Activated CD4-positive, alpha-beta T cell treated with anti-CD3 and anti-CD28 coated beads for 24 hours (primary cell): ENCODE measurements at places on chromosomes 2 and 18.

GRCh38 chr2:203327901-203328759, at the start of gene ABI2:
TSS of gene ABI2 (plus strand) at chr2:203328394. CDS start at chr2:203328515, 121 bp downstream.
- DNase-seq, result peak; percentile 63

- no peak for DNase-seq
Measured at GRCh38 chr2:223532161-223532560, 70.0 kb downstream of the SCG2 start.

DNA sequence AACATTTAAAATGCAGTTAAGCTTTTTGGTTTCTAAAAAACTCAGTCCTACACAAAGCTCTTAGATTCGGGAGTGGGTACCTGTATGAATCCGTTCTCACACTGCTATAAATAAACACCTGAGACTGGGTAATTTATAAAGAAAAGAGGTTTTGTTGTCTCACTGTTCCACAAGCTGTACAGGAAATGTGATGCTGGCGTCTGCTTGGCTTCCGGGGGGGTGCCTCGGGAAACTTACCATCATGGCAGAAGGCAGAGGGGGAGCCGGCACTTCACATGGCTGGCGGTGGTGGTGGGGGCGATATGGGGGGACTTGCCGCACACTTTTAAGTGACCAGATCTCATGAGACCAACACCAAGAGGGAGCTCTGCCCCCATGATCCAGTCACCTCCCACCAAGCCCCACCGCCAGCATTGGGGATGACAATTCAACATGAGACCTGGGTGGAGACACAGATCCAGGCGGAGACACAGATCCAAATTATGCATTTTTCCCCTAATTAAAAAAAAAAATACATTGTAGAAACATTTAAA, 222.5 kb downstream of the GBX2 start:
- DNase-seq, result no peak

- DNase-seq, result no peak
Measured at GRCh38 chr2:192029089-192029488, 165.6 kb downstream of the TMEFF2 start.

- DNase-seq, result no peak
Measured at GRCh38 chr2:108604196-108604595, 69.9 kb downstream of the LIMS1 start.

DNA sequence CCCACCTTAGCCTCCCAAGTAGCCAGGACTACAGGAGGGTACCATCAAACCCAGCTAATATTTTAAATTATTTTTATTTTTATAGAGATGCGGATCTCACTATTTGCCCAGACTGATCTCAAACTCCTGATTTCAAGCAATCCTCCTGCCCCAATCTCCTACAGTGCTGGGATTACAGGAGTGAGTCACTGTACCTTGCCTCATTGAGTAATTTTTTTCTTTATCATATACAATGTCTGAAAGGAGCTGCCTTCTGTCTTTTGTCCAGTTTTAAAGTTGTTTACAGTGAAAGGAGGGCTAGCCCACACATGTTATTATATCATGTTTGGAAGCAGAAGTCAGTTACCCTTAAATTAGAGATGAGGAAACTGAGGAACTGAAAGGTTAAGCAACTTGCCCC, 32.5 kb downstream of the PRKRA start:
- no peak for DNase-seq

DNA sequence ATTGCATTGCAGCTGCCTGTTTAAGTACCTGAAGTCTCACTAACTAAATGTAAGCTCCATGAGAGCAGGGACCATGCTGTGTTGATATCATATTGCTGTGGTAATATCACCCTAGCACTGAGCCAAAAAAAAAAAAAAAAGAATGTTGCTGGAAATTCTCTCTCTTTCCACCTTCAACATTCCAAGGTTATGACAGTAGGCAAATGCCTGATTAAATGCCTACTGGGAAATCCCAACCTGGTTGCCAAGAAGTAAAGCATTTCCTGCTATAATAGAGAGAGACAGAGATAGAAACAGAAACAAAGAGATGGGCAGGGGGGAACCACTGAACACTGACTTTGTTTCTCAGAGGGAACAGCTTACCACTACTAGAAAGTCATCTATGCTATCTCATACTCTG, 1604.2 kb downstream of the LRP1B start:
- no peak for DNase-seq

DNA sequence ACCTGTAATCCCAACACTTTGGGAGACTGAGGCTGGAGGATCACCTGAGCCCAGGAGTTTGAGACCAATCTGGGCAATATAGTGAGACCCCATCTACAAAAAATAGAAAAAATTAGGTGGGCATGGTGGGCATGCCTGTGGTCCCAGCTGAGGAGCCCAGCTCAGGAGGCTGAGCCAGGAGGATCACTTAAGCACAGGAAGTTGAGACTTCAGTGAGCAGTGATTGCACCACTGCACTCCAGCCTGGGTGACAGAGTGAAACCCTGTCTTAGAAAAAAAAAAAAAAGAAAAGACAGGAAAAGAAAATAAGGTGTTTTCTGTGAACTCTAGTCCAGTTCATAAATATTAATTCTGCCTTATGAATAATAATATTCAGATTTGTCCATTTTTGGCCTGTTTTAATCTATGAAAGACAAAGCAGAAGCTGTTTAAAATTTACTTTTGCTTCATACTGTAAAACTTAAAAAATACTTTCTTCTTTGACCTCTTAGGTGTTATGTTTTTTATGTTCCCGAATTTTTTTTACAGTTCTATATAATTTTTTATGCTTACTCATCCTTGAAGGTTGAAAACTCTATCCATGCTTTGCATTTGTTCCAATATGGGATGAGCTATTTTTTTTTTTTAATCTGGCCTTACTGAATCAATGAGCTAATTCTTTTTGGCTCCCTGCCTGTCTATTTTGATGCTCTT, 8.4 kb upstream of the ANXA4 start:
- no peak for DNase-seq

- DNase-seq, result no peak
Measured at GRCh38 chr2:30249354-30249753, 18.0 kb downstream of the LBH start.

GRCh38 chr18:62242955-62243354, 55.9 kb downstream of the RELCH start:
- DNase-seq, result no peak

GRCh38 chr18:35618696-35619095, 37.2 kb downstream of the GALNT1 start:
- DNase-seq, result no peak

GRCh38 chr18:44320619-44321460, 359.8 kb upstream of the SETBP1 start:
- DNase-seq, result no peak

GRCh38 chr2:21367421-21367820, 243.7 kb downstream of the TDRD15 start:
- no peak for DNase-seq

GRCh38 chr2:24676493-24676892, 116.7 kb downstream of the PTRHD1 start:
- DNase-seq, result no peak

- DNase-seq, result no peak
Measured at GRCh38 chr2:59233920-59234319, 992.8 kb upstream of the FANCL start.
